ENCODE measurements at places on chromosomes 12 and 14.

GRCh38 chr14:33206981-33207380, 268.3 kb downstream of the NPAS3 start:
- no peaks in the 10 kb centered on the region for H3K4me1 ChIP-seq
- no peak overlapping the region for H3K4me3 ChIP-seq
- H3K27ac ChIP-seq: no peak overlapping the region

- H3K4me1 ChIP-seq: peaks cover 45% of the 10 kb centered on the region
- H3K27me3 ChIP-seq: no peaks in the 10 kb centered on the region
- peak; percentile 22 for DNase-seq
- H3K4me3 ChIP-seq: peak overlapping the region; percentile 98
- peaks cover 2% of the 10 kb centered on the region for H3K36me3 ChIP-seq
Measured at GRCh38 chr12:25052196-25052913, 103.5 kb upstream of the BCAT1 start.

DNA sequence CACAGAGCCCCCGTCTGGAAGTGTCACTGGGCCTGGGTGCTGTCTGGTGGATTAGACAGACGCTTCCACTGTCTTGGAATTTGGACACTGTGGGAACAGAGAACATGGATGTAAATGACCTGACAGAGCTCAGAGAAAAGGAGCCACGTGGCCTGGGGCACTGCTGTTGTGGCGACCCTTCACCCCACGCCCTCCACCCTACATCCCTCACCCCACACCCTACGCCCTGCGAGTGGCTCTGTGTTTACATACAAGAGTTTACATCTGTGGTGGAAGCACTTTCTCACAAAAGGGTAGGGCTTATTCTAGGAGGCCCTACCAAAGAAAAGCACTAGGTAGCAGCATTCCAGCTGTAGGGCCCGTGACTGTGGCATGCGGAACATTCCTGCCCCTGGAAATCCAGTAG, 47.7 kb downstream of the B4GALNT3 start:
- H3K4me3 ChIP-seq: no peak overlapping the region
- H3K27ac ChIP-seq: no peak overlapping the region
- no peak for DNase-seq
- peaks cover 27% of the 10 kb centered on the region for H3K27me3 ChIP-seq
- H3K36me3 ChIP-seq: peaks cover 2% of the 10 kb centered on the region

GRCh38 chr14:26602902-26603301, 5.1 kb upstream of the NOVA1 start:
- H3K4me3 ChIP-seq: no peak overlapping the region
- no peaks in the 10 kb centered on the region for H3K36me3 ChIP-seq
- no peak overlapping the region for H3K27ac ChIP-seq
- no peak for DNase-seq
- no peaks in the 10 kb centered on the region for H3K4me1 ChIP-seq
- H3K27me3 ChIP-seq: peaks cover 6% of the 10 kb centered on the region

GRCh38 chr14:92850492-92850891, 56.4 kb downstream of the GOLGA5 start:
- no peaks in the 10 kb centered on the region for H3K27me3 ChIP-seq
- DNase-seq: no peak
- H3K27ac ChIP-seq: no peak overlapping the region
- peaks cover 11% of the 10 kb centered on the region for H3K4me1 ChIP-seq
- H3K4me3 ChIP-seq: no peak overlapping the region
- H3K36me3 ChIP-seq: no peaks in the 10 kb centered on the region

GRCh38 chr12:26659930-26660329, 173.1 kb downstream of the ITPR2 start:
- H3K27ac ChIP-seq: no peak overlapping the region
- no peak overlapping the region for H3K4me3 ChIP-seq
- H3K4me1 ChIP-seq: peaks cover 2% of the 10 kb centered on the region
- H3K36me3 ChIP-seq: peaks cover 17% of the 10 kb centered on the region
- no peaks in the 10 kb centered on the region for H3K27me3 ChIP-seq

DNA sequence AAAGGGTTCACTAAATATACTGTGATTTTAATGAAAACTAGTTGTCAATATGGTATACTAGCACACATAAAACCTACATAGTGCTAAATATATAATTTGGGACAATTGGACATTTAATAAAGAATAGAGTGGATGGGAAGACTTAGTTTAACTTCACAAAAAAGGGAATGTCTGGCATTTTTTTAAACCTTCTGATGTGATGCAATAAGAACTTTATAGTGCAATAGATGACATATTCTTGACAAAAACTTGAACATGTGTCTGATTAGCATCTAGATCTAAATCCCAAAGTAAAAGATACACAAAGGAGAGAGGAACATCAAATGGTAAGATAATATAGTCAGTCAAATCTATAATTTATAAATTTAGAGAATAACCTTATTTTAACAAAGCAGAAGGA, 488.3 kb upstream of the SYT1 start:
- no peaks in the 10 kb centered on the region for H3K27me3 ChIP-seq
- H3K36me3 ChIP-seq: no peaks in the 10 kb centered on the region
- DNase-seq: no peak
- no peaks in the 10 kb centered on the region for H3K4me1 ChIP-seq
- no peak overlapping the region for H3K4me3 ChIP-seq

- H3K27me3 ChIP-seq: no peaks in the 10 kb centered on the region
- H3K4me1 ChIP-seq: peaks cover 52% of the 10 kb centered on the region
- no peak for DNase-seq
- H3K36me3 ChIP-seq: no peaks in the 10 kb centered on the region
- H3K4me3 ChIP-seq: peak overlapping the region; percentile 56
Measured at GRCh38 chr12:62267480-62267879, 7.3 kb downstream of the USP15 start.

GRCh38 chr12:92164712-92165111, 19.1 kb upstream of the BTG1 start:
- H3K36me3 ChIP-seq: peaks cover 4% of the 10 kb centered on the region
- no peak for DNase-seq
- no peaks in the 10 kb centered on the region for H3K27me3 ChIP-seq
- peaks cover 6% of the 10 kb centered on the region for H3K4me1 ChIP-seq
- H3K27ac ChIP-seq: no peak overlapping the region
- H3K4me3 ChIP-seq: no peak overlapping the region

- peaks cover 2% of the 10 kb centered on the region for H3K36me3 ChIP-seq
- no peak overlapping the region for H3K4me3 ChIP-seq
- H3K27me3 ChIP-seq: no peaks in the 10 kb centered on the region
- peaks cover 3% of the 10 kb centered on the region for H3K4me1 ChIP-seq
- no peak overlapping the region for H3K27ac ChIP-seq
- DNase-seq: no peak
Measured at GRCh38 chr12:32155961-32156529, 49.4 kb downstream of the BICD1 start.

- no peak overlapping the region for H3K27ac ChIP-seq
- peaks cover 4% of the 10 kb centered on the region for H3K36me3 ChIP-seq
- peaks cover 44% of the 10 kb centered on the region for H3K27me3 ChIP-seq
- H3K4me1 ChIP-seq: peaks cover 17% of the 10 kb centered on the region
- DNase-seq: no peak
Measured at GRCh38 chr12:1815814-1816729, 4.3 kb upstream of the LRTM2 start.

DNA sequence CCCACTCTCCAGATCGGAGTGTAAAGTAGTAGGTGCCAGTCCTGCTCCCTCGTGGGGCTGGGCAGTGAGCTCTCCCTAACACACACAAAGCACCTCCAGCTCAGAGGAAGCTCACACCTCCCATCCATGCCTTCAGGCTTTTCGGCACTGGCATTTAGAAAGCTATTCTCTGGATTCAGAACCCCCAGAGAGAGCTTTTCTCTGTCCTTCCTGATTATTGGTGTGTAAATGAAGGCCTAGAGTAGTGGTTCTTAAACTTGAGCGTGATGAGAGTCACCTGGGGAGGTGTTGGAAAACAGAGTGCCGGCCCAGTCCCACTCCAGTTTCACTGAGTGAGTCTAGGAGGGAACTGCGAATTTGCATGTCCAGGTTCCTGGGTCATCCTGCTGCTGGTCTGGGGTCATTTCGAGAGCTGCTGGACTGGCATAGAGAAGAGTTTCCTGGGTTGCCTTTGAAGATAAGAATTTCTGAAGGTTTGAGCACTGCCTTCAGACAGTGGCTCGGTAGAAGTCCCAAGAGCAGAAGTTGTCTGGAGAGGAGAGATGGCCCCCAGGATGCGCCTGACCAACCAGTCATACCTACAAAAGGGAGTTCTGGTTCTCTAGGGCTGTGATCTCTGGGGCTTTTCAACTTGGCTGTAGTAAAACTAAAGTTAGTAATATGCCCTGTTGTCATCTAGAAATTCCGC, 15.1 kb downstream of the CD9 start:
- H3K36me3 ChIP-seq: peaks cover 6% of the 10 kb centered on the region
- H3K4me1 ChIP-seq: peaks cover 7% of the 10 kb centered on the region
- H3K27me3 ChIP-seq: peaks cover 28% of the 10 kb centered on the region
- no peak for DNase-seq

- H3K4me1 ChIP-seq: peaks cover 63% of the 10 kb centered on the region
- peak overlapping the region; percentile 96 for H3K27ac ChIP-seq
- H3K36me3 ChIP-seq: peaks cover 7% of the 10 kb centered on the region
- no peaks in the 10 kb centered on the region for H3K27me3 ChIP-seq
- no peak for DNase-seq
Measured at GRCh38 chr14:64730061-64730440, 25.8 kb downstream of the PLEKHG3 start.

DNA sequence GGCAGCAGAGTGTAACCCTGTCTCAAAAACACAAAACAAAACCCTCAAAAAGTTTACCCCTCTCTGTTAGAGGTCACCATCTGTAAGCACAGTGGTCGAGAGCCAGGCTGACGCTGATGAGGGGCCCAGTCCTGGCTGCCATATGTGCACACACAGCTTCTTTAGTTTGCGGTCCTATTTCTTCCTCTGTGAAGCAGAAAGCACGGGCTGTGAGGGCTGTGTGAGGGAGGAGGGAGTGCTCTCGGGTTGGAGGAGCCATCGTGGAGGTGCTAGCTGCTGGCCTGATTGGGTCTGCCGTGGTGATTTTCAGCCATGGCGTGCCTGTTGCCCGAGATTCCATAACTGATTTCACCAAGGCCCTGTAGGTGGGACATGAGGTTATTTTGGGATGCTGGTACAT, 3.5 kb downstream of the ULK1 start:
- H3K27me3 ChIP-seq: no peaks in the 10 kb centered on the region
- H3K4me3 ChIP-seq: no peak overlapping the region
- no peaks in the 10 kb centered on the region for H3K36me3 ChIP-seq
- DNase-seq: no peak
- H3K27ac ChIP-seq: no peak overlapping the region
- peaks cover 23% of the 10 kb centered on the region for H3K4me1 ChIP-seq

GRCh38 chr12:62269464-62270228, 9.4 kb downstream of the USP15 start:
- no peak for DNase-seq
- H3K4me3 ChIP-seq: no peak overlapping the region
- peaks cover 60% of the 10 kb centered on the region for H3K4me1 ChIP-seq
- H3K27me3 ChIP-seq: no peaks in the 10 kb centered on the region
- H3K36me3 ChIP-seq: no peaks in the 10 kb centered on the region

DNA sequence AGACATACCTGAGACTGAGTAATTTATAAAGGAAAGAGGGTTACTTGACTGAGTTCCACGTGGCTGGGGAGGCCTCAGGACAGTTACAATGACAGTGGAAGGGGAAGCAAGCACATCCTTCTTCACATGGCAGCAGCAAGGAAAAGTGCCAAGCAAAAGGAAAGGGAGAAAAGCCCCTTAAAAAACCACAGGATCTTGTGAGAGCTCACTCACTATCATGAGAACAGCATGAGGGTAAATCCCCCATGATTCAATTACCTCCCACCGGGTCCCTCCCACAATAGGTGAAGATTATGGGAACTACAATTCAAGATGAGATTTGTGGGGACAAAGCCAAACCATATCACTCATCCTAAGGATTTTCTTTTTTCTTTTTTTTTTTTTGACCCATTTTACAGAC, 177.8 kb upstream of the EEA1 start:
- H3K4me3 ChIP-seq: no peak overlapping the region
- DNase-seq: no peak
- H3K27ac ChIP-seq: no peak overlapping the region
- peaks cover 2% of the 10 kb centered on the region for H3K4me1 ChIP-seq

All from T-helper 17 cell (primary cell).